ENCODE measurements at places on chromosomes 6 and 20.

DNA sequence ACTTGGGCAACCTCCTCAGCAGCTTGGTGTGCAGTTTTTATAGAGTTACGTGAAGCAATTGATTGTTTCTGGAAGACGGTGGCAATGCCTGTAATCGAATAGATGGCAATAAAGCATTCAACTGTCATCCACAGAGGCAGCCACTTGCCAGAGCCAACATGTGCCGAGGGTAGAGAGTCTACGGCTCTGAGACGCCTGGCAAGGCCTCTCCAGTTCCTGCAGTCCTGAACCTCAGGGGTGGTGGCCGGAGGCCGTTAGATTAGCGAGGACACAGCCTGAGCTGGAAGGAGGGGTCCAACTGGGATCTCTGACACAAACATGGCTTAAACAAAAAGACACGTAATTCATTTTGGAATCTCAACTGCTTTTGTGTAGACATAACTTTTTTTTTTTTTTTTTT is 775 bp upstream of the TTLL2 start:
- no peak for DNase-seq

GRCh38 chr20:64241061-64241460 is 14.5 kb upstream of the PCMTD2 start:
- peak; percentile 9 for DNase-seq

GRCh38 chr6:87925373-87926060 is 122.1 kb upstream of the SPACA1 start:
- peak; percentile 41 for DNase-seq

- DNase-seq, result no peak
Measured at GRCh38 chr6:148596891-148597455, 149.9 kb upstream of the UST start.

- no peak for DNase-seq
Measured at GRCh38 chr6:85775883-85776282, 133.2 kb upstream of the SYNCRIP start.

GRCh38 chr6:15509335-15509933 is 153.4 kb downstream of the DTNBP1 start:
- no peak for DNase-seq

GRCh38 chr6:28771401-28772267 is 152.2 kb downstream of the TRIM27 start:
- no peak for DNase-seq

- no peak for DNase-seq
Measured at GRCh38 chr6:112787371-112787770, 440.2 kb downstream of the RFPL4B start.

DNA sequence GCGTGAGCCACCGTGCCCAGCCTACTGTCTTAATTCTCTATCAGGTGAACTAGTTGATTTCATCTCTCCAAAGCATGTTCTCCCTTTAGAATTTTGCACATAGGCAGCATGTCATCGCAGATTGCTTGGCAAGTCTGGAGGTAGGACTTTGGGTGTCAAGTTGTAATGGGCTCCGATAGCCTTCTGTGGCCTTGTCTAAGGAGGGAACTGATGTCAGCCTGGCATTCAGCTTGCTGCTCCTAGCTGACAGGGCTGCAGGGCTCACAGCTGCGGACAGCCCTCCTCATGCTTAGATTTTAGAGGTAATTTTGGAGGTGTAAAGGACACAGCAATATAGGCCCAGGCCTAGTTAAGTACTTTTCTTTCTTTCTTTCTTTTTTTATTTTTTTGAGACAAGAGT is 11.3 kb downstream of the CHMP4B start:
- no peak for DNase-seq

DNA sequence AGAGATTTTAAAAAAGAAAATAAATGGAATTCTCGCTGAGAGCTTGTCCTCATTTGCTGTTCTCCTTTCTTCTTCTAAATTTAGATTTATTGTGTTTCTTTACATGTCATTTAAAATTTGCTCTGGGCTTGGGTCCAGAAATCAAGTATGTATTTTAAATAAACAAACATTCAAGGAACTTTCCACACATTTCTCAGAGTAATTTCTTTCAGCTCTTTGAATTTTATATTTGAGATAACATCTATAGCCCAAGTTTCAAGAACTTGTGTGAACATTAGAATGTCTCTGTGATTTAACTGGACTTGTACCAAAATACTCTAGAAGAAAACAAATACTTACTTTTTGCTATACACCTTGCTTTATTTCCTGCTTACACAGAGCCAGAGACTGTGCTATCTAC is 192.3 kb downstream of the TMEM200A start:
- no peak for DNase-seq

GRCh38 chr6:37619641-37620040 is 78.0 kb downstream of the MDGA1 start:
- DNase-seq, result no peak

GRCh38 chr6:152502421-152503188 is 134.6 kb downstream of the SYNE1 start:
- no peak for DNase-seq

GRCh38 chr6:150752409-150752808 is 113.1 kb upstream of the MTHFD1L start:
- no peak for DNase-seq

DNA sequence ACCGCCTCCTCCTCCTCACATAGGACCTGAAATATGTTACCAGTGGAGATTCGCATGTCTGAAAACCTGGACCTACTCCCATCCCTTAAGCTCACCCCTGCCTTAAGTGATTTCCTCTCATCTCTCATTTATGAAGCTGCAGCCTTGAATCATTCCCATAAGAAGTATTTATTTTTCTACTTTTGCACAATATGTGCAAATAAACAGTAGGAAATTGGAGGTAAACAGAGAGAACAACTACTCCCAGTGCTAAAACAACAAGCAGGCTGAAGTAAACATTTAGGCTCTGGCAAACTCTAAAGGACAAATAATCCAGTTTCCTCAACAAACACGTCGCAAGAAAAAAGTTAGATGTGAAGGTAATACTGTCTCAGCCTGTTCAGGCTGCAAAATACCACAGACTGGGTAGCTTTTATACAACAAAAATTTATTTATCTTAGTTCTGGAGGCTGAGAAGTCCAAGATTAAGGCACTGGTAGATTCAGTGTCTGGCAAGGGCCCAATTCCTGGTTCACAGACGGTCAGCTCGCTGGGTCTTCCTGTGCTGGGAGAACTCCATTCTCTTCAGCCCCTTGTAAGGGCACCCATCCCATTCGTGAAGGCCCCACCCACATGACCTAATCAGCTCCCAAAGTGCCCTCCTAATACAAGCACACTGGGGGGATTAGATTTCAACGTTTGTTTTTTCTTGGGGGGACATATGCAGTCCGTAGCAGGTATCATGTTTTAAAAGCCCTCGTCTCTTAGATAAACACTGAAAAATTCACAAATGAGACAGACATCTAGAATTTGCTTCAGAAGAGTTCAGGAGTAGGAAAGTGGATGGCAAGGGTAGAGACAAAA is 15.6 kb downstream of the SPATA2 start:
- no peak for DNase-seq

- DNase-seq, result no peak
Measured at GRCh38 chr6:17165383-17165782, 63.5 kb downstream of the STMND1 start.

- DNase-seq, result no peak
Measured at GRCh38 chr6:160248538-160248937, 10.1 kb downstream of the SLC22A2 start.

GRCh38 chr6:110683241-110683640 is 132.0 kb downstream of the CDK19 start:
- no peak for DNase-seq

DNA sequence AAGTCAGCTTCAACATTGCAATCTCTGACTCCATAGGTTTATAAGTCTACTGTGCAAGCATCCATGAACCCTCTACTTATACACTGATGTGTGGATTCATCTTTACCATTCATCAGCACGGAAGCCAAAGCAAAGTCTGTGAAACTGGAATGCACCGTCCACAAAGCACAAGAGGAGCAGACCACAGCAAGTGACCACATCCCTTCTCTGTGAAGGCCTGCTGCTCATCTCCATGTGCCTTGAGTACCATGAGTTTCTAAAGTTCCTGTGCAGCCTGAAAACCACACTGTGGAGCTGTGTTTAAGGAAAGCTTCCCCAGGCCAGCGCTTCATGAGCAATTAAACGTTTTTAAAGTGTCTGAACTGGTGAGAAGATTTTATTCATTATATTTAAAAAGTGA is 20.0 kb downstream of the GABRR1 start:
- DNase-seq, result no peak

GRCh38 chr6:47875593-47875992 is 93.8 kb downstream of the OPN5 start:
- DNase-seq, result no peak

GRCh38 chr6:131765081-131765803 is 42.6 kb upstream of the ENPP1 start:
- no peak for DNase-seq

DNA sequence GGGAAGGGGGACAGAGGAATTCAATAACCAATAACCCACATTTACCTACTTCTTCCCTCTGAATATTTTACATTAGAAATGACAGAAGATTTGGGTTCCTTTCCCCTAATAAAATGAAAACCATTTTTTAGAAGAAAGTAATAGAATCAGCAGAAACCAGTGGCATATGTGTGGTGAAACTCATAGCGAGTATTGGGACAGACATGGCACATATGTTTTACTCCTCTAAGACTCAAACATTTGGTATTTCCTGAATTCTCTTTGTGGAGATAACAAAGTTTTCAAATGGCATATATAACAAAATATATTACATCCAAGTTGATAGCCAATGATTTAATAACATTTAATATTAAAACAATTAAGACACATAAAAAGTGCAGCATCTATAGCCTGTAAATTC is 12.9 kb upstream of the BEND3 start:
- DNase-seq, result no peak

GRCh38 chr6:49813248-49813647 is 26.2 kb upstream of the PGK2 start:
- no peak for DNase-seq

- DNase-seq, result peak; percentile 89
Measured at GRCh38 chr6:26521600-26522391, 16.4 kb upstream of the HMGN4 start.

GRCh38 chr6:30720738-30721197 is 616 bp downstream of the TUBB start:
- DNase-seq, result peak; percentile 65

DNA sequence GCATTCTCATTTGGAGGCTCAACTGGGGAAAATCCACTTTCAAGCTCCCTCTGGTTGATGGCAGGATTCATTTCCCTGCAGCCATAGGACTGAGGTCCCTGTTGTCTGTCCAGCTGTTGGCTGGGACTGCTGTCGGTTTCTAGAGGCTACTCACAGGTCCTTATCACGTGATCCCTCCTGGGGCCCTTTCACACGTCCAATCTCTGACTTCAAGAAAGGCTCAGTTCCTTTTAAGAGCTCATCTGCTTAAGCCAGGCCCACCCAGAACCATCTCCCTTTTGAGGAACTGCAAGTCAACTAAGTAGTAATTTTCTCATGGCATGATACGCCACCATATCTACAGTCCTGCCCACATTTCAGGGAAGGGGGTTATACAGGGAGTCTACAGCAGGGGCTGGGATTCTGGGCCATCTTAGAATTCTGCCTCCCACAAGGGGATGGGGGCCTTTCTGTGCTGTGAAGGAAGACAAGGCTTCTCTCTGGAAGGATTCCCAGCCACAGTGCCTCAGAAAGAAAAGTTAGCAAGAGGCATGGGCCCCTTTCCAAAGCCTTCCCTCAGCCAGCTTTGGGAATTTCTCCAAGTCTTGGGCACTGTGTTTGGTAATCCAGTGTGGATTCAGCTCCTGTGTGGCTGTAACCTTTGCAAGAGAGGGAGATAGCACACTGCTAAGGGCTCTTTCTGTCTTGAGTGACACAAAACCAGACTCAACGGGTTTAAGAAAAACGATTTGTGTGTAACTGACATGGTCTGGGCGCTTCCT is 66.4 kb downstream of the CTCFL start:
- no peak for DNase-seq

DNA sequence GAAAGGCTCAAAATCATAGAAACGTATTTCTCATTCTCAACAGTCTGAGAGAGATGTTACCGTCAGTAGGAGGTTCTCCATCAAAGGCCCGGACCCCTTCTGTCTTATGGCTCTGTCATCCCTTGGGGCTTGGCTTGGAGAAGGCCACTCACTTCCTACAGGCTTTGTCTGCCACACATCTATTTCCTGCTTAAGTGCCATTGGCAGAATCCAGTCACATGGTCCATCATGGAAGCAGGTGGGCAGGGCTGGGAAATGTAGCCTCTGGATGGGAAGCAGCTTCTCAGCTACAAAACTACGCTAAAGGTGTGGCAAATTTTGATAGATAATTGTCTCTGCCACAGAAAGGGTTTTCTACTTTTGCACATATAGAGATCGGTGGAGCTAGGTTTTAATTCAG is 12.6 kb upstream of the ZFP64 start:
- DNase-seq, result no peak

- no peak for DNase-seq
Measured at GRCh38 chr20:47669152-47669425, 116.2 kb downstream of the SULF2 start.

DNA sequence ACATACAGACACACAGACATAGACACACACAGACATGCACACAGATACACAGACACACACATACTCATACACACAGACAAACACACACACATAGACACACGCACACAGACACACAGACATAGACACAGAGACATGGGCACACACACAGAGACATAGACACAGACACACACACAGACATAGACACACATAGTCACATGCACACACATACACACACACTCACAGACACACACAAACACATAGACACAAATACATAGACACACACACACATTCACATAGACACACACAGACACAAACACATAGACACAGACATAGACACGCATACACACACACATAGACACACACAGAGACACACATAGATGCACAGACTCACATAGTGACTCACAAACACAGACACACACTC is 13.5 kb downstream of the FOXF2 start:
- no peak for DNase-seq

DNA sequence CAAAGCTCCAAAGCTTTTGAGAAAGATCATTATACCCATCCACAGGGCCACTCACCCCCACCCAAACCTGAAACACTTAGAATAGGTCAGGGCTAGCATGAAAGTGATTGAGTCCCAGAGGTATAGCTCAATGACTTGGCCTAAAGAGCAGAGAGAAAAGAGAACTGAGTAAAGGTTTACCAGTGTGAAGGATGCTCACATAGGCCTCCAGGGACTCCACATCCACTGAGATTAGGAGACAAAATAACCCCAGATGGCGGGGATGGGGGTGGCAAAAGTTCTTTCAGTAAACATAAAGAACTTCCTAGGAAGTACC is 12.2 kb downstream of the SAYSD1 start:
- no peak for DNase-seq

- DNase-seq, result no peak
Measured at GRCh38 chr6:119986934-119987549, 637.5 kb upstream of the MAN1A1 start.

DNA sequence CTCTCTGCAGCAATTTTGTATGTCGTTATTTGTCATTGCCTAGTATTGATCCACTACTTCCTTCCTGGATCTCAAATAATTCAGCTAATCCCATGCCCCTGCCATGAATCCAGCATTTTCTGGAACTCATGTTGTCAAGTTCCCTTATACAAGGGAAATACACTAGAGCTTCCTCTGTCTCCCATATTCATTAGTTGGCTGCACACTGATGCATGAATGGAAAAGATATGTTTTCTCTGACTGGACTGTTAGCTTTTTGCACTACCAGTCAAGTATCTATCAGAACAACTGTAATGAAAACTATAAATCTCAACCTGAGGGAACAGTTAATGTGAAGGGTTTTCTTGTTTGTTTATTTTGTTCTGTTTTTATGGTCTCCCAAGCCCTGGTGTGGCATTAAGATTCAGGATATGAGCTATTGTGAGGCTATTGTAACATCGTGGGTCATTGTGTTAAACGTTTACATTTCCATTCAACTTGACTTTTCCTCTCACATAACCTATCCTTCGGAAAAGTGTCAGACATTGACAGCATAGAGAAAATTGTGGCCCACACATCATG is 102.5 kb upstream of the FAM8A1 start:
- no peak for DNase-seq
